Fibroblast of mammary gland (primary cell): ENCODE measurements at places on chromosomes 5 and 9.

DNA sequence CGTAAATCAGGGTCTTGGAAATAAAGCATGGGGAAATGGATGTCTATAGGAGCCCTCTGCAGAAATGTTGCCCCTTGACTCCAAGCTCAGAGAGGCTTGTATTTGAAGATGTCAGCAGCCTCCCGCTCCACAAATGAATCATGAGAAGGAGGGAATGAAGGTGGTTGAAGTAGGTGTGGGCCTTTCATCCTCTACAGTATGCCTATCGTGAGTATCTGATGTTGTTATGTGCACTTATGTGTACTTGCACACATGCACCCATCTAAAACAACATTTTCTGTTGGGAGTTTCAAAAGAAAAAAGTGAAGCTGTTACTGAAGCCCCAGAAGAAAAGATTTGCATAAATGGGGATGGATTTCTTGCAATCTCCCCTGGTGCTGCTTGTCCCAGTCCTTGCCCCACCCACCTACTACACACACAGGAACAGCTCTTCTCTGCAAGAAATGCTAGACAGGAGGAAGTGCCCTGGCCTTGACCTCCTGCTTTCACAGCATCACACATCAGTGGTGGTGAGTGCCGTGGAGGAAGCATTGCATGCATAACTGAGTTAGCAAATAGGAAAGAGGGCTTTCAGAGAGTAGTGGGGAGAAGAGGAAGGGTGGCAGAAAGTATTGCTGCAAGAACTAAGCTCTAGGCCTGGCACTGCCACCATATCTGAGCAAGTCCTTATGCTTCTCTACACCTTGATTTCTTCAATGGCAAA is 156.1 kb downstream of the SNX18 start:
- DNase-seq, result no peak

GRCh38 chr5:141493500-141494422 is 4.9 kb downstream of the PCDHGC5 start:
- DNase-seq, result peak; percentile 59

- peak; percentile 9 for DNase-seq
These were observed 148.2 kb downstream of the PAM start for GRCh38 chr5:102903074-102903871.

- no peak for DNase-seq
These were observed 66.0 kb upstream of the ORM1 start for GRCh38 chr9:114256827-114257328.

- no peak for DNase-seq
These were observed 20.2 kb downstream of the GLDC start for GRCh38 chr9:6625363-6625762.

- DNase-seq, result no peak
These were observed 397.4 kb upstream of the MEF2C start for GRCh38 chr5:89280103-89281037.

- DNase-seq, result no peak
These were observed 42.9 kb downstream of the FOXI1 start for GRCh38 chr5:170148430-170149205.
